Muscle of arm (tissue), 14 donors: ENCODE measurements at places on chromosomes 11 and 22. TPM values are rescaled to one million over a fixed set of nuclear protein-coding genes. Genes with fewer than 3 reads are reported as not detected.

GRCh38 chr11:60345489-60345888 is 18.4 kb downstream of the MS4A6E start:
- no peak for DNase-seq

DNA sequence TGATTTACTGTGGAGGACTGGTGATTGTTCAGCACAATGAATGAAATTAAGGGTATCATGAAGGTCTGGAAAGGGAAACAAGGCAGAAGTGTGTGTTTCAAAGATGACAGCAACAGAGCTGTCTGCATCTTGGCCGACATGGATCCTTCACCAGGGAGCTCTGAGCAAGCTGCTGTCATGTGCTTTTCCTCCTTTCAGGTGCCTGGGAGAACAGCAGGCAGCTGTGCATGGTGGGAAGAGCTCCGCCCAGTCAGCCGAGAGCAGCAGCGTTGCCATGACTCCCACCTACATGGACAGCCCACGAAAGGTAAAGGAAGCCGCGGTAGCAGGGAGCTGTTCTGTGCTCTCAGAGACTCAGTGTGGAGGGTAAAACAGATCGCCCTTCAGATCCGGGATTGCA is 87.1 kb upstream of the YWHAH start:
- DNase-seq: no peak

DNA sequence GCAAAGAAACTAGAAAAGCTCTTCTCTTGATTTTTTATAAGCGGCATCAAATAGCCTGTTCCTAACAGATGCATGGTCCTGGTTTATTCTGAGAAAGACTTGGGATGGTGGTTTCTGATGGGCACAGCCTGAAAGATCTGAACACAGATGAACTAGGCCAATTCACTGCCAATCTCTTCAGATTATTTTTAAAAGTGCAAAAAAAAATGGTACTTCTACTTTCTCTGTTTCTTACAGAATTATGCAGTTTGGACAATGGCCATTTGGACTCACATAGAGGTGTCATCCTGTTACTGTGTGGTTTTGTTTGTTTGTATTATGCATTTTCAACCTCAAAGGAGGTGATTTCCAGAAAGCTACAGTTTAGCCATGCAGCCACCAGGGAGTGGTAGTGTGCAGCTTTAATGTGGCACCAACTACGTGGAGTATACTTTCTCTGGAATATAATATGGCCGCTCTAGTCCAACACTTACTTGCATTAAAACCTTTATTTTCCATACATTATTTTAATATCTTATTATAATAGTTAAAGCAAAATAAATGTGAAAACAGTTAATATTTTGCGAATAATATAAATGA is 469.8 kb upstream of the KIRREL3 start:
- DNase-seq: no peak

DNA sequence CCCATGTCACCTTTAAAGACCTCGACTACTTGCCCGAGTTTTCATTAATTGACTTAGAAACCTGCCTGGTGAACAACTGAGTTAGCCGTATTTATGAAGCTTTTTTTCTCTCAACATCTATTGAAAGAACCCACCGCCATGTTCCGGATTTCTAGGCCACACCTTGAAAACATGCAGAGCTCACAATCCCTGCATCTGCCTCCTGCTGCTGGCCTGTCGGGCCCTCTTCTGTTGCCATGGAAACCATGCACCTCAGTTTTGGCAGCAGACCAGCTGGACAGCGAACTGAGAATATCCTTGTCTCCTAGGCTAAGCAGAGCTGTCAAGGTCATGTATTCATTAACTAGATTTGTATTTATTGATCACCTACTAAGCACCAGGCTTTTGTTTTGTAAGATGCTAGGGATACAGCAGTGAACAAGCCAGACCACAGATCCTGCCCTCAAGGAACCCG is 4.3 kb upstream of the PATZ1 start:
- no peak for DNase-seq

DNA sequence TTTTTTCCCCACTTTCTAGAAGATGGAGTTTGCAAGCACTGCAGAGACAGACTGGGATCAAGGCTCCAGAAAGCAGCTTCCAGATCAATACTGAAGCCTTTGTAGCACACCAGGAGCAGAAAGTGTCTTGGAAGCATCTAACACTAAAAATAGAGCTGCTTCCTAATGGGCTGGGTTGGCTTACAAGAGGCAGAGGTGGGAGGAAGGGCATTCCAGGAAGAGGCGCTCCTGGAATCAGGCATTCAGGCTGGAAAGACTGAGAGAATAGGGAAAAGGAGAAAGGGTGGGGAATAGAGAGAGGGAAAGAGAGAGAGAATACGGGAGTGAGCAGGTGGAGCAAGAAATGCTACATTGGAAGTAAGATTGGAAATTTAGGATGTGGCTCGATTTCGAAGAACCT is 395.9 kb downstream of the OPCML start:
- no peak for DNase-seq

DNA sequence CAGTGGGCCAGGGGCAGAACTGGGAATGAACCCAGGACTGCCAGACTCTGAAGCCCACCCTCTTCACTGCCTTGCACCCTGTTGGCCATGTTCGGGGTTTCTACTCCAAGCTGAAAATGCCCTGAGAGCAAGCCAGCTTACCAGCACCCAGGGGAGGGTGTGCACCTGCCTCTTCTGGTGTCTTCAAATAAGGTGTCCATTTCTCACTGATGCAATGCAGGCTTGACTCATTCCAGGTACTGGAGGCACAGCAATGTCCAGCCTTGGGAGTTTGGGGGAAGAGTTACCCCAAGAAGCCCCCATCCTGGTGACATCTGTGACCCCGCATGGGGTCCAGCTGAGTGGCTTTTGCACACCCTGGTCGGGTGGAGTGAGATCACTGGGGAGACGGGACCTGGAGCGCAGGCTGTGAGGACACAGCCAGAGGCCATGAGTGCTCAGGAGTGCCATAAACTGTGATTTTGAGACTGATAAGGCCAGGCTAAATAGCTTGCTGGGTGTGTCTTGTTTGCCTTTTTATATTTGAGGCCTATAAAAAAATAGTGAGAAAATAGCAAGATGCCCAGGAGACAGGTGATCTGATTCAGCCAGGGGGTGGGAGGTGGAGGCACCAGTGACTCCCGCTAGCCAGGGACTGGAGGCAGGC is 4.6 kb upstream of the CERK start:
- no peak for DNase-seq

DNA sequence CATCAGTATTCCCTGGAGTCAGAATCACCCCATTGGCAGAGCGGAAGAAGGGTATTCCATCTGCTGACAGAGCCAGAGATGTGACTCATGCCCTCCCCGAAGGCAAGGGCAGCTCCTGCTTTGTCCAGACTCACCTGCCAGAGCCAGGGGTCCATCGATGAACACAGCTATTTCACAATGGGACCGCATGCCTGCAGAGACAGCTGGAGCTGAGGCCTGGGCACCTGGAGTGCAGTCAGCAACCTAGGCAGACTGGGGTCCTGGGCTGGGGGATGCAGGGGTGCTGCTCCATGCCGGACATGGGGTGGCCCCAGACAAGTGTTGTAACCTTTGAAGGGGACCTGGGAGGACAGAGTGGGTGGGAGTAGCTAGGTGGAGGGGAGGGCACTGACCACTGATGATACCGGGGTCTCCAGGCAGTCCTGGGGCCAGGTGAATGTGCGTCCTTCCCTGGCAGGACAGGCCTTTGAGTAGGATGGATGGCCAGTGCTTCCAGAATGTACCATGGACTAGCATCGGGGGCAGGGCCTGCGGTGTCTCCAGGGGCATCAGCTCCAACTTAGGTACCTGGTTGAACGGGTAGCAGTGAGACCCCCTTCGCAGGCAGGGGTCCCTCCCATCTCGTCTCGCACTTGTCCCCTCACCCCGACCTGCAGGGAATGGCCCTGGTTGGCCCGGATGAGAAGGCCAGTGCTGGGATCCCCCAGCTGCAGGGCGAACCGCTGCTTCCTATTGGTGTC is 1.7 kb downstream of the TRPT1 start:
- DNase-seq: no peak

DNA sequence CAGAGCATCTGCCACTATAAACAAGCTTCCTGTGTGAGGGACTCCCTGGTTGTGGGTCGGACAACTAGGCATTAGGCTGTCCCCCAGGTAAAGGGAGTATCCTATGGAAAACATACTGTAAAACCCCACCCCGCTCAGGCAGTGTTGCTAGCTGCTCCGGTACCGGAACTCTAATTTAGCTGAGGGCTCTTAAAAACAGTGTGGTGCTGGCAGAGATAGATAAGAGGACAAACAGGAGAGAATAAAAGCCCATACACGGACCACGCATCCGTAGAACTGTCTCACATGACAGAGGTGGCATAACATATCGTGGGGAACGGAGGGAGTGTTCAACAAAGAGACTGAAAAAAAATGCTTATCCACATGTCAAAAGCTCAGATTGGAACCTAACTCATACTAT is 3.4 kb upstream of the MOGAT2 start:
- DNase-seq: no peak

- no peak for DNase-seq
Observed at GRCh38 chr11:118876286-118876685, 7.4 kb upstream of the CXCR5 start.

GRCh38 chr22:48574776-48575617 is 1252.7 kb downstream of the BRD1 start:
- DNase-seq: peak; percentile 33

- no peak for DNase-seq
Observed at GRCh38 chr22:27985323-27986275, 66.5 kb upstream of the PITPNB start.

DNA sequence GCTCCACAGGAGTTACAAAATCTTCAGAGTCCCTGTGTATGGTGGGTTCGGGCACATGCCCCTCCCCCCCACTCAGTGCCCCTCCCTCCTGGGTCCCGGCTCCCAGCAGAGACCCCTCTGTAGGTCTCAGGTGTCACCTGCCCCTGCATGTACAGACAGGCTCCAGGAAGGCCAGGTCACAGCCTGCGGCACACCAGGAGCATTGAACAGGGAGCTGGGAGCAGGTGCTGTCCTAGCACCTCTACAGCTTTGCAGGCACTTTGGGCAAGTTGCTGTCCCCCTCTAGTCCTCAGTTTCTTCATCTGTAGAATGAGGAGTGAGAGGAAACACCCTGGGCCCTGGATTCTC is 80.1 kb upstream of the RTL6 start:
- no peak for DNase-seq

GRCh38 chr11:131877246-131877942 is 507.0 kb downstream of the NTM start:
- no peak for DNase-seq

DNA sequence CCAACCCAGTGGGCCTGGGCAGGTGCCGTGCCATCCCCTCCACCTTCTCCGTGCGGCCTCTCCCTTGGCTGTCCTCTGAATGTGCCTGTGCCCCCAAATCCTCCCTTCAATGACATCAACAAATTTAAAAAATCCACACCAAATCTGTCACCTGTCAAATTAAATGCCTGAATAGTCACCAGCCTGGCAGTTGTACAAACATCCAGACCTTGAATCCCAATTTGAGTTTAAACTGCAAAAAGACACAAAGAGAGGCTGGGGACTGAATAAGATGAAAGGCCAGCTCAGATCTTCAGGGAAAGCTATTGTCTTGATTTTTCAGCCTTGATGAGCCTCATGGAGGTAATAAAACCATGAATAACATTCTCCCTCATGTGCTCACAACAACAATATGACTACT is 194.7 kb downstream of the KIRREL3 start:
- DNase-seq: no peak

GRCh38 chr11:69510471-69511357 is 29.3 kb downstream of the LINC01488 start:
- no peak for DNase-seq

DNA sequence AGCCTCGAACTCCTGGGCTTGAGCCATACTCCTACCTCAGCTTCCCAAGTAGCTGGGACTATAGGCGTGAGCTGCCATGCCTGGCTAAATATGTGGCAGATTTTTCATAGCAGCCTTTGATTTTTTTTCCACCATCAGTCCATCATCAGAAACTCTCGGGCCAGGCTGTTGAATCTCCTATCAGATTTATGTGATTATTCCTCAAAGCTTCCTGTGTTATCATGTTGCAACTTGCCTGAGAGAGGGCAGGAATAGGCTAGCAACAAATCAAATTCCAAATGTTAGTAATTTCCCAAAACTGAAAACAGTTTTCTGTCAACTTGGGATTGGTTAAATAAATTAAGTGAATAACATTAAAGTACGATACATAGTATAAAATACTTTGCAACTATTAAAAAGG is 3.4 kb downstream of the LRRC51 start:
- DNase-seq: no peak

DNA sequence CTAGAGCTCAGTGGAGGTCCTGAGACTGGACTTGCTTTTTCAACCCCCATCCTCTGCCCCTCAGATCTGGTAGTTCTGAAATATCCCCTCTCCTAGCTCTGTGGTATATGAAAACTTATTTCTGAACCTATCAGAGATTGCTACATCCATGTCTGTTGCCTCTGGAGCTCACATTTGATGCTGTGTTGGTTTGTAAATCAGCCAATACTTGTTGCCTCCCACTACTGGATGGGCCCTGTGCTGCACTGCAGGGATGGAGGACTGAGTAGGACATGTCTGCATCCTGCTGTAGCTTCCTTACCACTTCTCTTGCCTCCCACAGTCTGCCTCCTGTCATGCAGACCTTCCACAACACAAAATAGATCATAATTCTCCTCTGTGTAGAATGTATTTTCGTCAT is 5.2 kb downstream of the OLFML1 start:
- DNase-seq: no peak

- no peak for DNase-seq
Observed at GRCh38 chr11:113876798-113877669, 1.7 kb upstream of the USP28 start.

- DNase-seq: no peak
Observed at GRCh38 chr11:120136356-120136755, 1.6 kb downstream of the TRIM29 start.

C11orf97 gene
- polyA plus RNA-seq: not detected

GTPBP1 gene
- 28.7 TPM for polyA plus RNA-seq

UCP3 gene
- polyA plus RNA-seq: 1.5 TPM

KCTD14 gene
- polyA plus RNA-seq: 1.1 TPM

B3GAT1 gene
- polyA plus RNA-seq: 0.34 TPM

PANX3 gene
- 0.18 TPM for polyA plus RNA-seq

CAPN5 gene
- polyA plus RNA-seq: 9.9 TPM

CNIH2 gene
- 3.5 TPM for polyA plus RNA-seq

SPTY2D1 gene
- 18.6 TPM for polyA plus RNA-seq

TRIM29 gene
- polyA plus RNA-seq: 0.31 TPM

TREH gene
- not detected for polyA plus RNA-seq
